ENCODE measurements at places on chromosomes 2 and 18.

GRCh38 chr2:8315531-8316165, 366.2 kb upstream of the ID2 start:
- DNase-seq, result no peak

GRCh38 chr2:57899898-57900297, 146.7 kb upstream of the VRK2 start:
- no peak for DNase-seq

DNA sequence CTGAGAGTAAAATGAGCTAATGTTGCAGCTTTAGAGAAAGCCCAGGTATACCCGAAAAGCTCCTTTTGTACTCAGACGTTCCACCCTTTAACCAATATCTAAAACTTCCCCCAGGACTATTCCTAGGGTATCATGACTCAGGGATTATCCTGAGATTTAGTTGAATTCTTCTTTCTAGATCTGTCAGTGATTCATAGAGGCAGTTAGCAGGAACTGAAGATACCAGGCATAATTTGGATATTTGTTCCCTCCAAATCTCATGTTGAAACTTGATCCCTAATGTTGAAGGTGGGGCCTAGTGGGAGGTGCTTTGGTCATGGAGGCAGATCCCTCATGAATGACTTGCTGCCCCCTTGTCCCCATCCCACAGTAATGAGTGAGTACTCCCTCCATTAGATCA, 161.2 kb upstream of the LRP1B start:
- no peak for DNase-seq

- no peak for DNase-seq
Observed at GRCh38 chr2:92072461-92073035, 2798.7 kb upstream of the TEKT4 start.

DNA sequence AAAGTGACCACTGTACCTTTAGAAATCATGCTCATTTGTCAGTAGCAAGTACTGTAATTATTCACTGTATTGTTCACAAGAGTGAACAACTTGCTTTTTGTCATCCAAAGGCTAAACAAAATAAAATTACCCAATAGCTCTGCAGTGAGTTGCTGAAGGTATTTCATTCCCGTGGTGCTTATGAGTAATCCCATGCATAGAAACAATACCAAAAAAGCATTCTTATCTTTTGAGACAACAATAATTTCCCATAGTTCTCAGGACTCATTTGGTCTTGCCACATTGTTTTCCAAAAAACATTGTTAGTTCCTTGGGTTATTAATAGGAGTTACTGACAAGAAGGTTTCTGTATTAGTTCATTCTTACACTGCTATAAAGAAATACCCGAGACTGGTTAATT, 503.2 kb upstream of the FAM98A start:
- no peak for DNase-seq

All from DMS 273 treated with DMSO at 0.1 percent for 48 hours (cell line).